ENCODE measurements at places on chromosomes 6 and 20.

- DNase-seq = no peak
Observed at GRCh38 chr6:158860279-158860865, 41.2 kb upstream of the EZR start.

- no peak for DNase-seq
Observed at GRCh38 chr6:167140589-167141474, 16.9 kb downstream of the GPR31 start.

DNA sequence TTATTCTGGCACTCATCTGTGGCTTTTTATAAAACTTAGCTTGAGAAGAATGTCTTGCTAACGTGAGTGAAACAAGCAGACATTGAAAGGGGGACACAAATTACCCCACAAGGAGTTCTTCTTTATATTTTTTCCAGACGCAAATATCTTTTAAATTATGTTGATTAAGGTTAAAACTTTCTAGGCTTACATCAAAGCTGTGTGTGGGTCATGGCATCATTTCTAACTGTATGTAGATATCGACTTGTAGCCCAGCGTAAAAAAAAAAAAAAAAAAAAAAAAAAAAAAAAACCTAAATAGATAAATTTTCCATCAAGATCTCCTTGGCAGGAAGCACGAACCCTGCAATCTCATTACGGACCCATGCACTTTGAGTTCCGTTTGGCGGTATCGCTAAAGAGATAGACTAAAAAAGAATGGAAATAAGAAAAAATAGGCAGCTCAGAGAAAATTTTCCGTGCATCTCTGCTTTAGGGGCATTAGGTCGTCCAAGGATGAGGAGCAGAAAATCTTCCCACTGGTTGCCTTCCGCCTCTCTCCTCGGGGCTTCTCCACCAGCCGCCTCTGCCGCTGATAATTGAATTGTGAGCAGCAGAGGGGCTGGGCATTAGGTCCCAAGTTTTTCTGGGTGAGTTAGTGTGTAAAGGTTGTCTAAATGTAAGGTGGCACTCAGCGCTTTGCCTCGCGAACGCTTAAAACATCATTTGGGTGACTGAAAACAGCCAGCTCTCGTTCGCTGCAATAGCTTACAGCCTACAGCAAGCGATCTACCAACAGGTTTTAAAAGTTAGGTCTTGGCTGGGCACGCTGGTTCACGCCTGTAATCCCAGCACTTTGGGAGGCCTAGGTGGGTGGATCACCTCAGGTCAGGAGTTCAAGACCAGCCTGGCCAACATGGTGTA lies 194.0 kb downstream of the TRIM27 start:
- DNase-seq = no peak

GRCh38 chr6:63716169-63716568 lies 80.6 kb downstream of the PHF3 start:
- no peak for DNase-seq

DNA sequence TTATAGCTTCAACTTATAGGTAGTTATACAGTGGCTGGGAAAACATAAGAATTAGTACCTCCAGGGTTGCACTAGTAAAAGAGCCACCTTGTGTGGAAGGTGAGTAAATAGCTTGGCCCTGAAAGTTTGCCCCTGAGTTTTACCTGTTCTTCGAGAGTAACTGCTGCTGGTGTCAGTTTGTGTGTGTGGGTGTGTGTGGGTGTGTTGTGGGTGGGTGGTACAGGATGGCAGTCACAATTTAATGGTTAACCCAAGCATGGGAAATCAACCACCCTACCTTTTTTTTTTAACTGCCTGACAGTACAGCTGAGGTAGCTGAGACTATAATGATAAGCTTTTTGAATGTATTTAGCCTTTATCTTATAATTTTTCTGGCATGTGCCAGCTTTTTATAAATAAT lies 137.3 kb downstream of the STXBP5 start:
- no peak for DNase-seq

DNA sequence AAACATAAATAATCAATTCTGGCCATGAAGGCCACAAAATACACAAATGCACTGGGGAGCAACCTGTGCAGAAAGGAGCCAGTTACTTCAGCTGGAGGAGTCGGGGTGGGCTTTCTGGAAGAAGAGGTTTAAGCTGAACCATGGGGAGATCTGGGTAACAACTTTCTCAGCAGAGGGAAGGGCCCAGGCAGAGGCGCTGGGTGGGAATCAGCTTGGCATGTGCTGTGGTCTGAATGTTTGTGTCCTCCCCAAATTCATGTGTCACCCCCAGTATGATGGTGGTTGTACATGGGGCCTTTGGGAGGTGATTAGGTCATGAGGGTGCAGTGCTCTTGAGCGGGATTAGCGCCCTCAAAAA lies 107.9 kb downstream of the SYCP2 start:
- DNase-seq = no peak

- DNase-seq = no peak
Observed at GRCh38 chr20:49785149-49785851, 27.3 kb upstream of the SLC9A8 start.

DNA sequence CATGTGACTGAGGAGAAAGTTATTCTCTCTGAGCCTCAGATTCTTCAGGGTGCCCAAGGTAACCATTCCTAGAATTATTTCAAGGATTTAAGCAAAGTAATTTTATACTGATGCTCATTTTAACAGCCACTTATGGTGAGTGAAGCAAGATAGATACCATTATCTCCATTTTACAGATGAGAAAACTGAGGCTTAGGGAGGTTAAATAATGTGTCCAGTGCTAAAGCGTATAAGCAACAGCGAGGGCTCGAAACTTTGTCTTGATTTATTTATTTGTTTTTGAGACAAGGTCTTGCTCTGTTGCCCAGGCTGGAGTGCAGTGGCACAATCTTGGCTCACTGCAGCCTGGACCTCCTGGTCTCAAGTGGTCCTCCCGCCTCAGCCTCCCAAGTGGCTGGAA lies 53.6 kb downstream of the FOXF2 start:
- no peak for DNase-seq

DNA sequence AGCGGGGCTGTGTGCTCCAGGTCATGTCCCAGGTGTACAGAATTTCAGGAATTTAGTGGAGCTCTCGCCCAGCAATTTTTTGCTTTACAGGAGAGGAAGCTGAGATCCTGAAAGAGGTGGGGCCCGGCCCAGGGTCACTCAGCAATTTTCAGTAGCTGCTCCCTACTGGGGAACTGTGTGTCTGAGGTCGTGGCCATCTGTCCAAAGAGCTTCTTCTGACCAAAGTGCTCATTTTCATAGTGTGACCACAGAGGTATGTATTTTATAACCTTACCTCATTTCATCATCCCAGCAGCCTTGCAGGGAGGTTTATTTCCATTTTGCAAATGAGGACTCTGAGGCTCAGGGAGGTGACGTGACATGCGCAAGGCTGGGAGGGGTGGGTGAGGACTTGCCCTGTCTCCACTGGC lies 46.3 kb downstream of the FAM209B start:
- no peak for DNase-seq

DNA sequence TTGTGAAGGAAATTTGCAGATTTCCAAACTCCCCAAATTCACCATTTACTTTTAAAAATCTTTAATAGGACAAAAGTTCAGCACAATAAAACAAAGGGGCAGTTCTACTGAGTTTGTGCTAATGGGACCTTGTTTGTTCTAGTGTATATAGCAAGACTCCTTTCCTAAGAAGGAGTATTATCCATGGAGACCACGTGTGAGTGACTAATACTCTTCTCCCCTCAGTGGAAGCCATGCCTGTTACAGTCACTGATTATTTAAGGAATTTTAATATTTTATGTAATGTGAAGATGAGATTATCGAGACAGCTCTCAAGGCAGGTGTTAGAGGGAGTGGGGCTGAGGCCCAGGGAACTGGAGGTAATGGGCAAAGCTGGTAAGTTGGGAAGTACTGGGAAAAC lies 16.4 kb upstream of the QKI start:
- DNase-seq = no peak

Measured in activated T-cell treated with anti-CD3 and anti-CD28 coated beads, Interleukin-2, amount 50 U/mL, for 4 hours (primary cell).